ENCODE measurements at places on chromosomes 7 and 10.

DNA sequence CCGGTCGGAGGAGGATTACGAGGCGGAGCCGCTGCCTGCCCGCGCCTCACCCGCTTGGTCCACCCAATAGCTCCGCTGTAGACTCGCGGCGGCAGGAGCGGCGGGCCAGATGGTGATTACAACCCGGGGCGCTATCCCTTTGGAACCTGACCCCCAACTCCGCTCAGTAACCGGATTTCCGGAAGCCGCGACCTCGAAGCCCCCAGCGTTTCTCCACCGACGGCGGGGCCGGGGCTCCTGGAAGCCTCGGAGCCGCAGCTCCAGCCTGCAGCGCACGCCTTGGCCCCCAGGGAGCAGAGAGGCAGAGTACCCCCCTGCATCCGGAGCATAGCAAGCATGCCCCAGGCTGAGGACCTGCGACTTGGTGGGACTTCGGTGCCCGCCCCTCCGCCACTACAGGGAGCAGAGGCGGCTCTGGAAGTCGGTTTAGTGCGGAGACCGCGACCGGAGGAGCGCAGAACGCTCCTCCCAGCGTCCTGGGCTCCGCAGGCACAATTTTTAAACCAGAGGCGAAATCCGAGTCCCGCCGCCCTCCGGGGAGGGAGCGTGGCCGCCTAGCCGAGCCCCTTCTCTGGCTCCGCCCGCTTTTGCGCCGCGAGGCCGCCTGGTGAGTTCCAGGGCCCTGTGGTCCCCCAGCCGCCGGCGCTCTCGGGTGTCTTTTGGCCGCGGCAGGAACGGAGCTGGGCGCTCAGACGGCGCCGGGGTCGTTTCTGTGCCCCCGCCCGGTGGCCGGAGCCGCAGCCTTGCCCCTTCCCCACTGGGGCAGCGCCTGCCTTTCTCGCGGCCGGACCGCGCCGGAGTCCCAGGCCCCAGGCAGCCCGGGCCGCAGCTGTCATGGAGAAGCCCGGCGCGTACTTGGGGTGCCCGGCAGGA is 28.2 kb upstream of the BMS1 start:
- DNase-seq, result no peak

GRCh38 chr7:110502888-110503465 is 588.0 kb upstream of the LRRN3 start:
- DNase-seq, result no peak

DNA sequence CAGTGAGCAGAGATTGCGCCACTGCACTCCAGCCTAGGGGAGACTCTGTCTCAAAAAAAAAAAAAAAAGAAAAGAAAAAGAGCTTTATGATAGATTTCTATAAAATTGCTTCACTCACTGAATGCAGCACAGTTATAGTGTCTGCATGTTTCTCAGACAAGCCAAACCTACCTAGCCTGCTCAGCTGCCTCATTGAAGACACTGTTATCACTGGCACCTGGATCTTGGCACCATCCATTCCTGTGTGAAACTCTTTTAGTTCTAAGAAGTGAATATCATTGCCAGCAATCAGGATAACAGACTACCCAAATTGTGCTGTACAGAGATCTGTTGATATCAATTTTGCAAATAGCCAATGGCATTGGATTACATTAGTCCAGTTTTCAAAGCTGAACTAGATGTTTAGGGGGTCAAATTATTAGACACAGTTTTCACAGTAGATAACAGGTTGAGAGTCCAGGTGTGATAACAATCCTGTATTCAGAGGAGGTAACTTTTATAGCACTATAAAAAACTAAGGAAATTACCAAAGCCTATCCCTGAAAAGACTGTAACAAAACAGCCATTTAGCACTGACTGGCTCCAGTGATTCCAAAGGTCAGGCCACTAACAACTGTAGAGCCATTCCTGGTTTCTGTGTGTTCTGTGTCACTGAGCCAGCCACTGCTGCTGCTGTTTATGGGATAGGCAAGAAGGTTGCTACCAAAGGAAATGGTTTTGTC is 17.1 kb downstream of the PDSS1 start:
- DNase-seq, result no peak

- DNase-seq, result no peak
Observed at GRCh38 chr7:133582766-133583523, 330.1 kb downstream of the EXOC4 start.

DNA sequence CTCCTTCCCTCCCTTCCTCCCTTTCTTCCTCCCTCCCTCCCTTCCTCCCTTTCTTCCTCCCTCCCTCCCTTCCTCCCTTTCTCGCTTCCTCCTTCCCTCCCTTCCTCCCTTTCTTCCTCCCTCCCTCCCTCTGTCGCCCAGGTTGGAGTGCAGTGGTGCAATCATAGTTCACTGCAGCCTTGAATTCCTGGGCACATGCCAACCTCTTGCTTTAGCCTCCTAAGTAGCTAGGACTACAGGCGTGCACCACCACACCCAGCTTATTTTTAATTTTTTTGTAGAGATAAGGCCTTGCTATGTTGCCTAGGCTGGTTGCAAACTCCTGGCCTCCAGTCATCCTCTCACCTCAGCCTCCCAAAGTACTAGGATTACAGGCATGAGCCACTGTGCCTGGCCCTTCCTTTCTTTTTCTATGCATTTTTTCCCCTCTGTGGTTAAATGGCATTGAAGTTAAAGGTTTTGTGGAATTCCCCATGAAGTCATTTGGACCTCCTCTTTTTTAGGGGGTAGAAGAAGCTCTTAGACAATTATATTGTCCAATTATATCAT is 9.6 kb downstream of the KLHDC10 start:
- no peak for DNase-seq

- DNase-seq, result no peak
Observed at GRCh38 chr7:117597755-117598154, 117.9 kb downstream of the CFTR start.

GRCh38 chr7:51789489-51789888 is 472.9 kb upstream of the COBL start:
- no peak for DNase-seq

GRCh38 chr7:117667456-117667855 is 187.6 kb downstream of the CFTR start:
- DNase-seq, result no peak

DNA sequence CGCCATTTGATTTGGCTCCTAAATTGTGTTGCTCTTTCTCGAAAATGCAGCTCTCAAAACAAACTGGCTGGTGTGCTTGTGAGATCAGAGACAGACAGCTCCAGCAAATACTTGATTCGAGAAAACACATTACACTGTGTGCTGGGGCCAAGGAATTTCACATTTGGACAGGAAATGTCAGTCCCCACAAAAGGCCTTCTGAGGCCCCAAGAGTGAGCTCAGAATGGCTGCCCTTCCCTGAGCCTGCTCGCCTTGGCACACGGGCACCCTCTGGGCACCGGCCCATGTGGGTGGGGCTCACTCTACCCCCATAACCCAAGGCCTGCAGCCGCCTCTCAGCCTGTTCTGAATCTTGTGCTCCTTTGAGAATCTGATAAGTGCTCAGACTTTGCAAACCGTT is 13.9 kb upstream of the HSPA12A start:
- DNase-seq, result no peak

GRCh38 chr7:90856351-90857070 is 260.4 kb downstream of the CDK14 start:
- no peak for DNase-seq

- no peak for DNase-seq
Observed at GRCh38 chr7:146902728-146903127, 786.1 kb downstream of the CNTNAP2 start.

GRCh38 chr10:63753808-63754207 is 232.6 kb downstream of the REEP3 start:
- no peak for DNase-seq

DNA sequence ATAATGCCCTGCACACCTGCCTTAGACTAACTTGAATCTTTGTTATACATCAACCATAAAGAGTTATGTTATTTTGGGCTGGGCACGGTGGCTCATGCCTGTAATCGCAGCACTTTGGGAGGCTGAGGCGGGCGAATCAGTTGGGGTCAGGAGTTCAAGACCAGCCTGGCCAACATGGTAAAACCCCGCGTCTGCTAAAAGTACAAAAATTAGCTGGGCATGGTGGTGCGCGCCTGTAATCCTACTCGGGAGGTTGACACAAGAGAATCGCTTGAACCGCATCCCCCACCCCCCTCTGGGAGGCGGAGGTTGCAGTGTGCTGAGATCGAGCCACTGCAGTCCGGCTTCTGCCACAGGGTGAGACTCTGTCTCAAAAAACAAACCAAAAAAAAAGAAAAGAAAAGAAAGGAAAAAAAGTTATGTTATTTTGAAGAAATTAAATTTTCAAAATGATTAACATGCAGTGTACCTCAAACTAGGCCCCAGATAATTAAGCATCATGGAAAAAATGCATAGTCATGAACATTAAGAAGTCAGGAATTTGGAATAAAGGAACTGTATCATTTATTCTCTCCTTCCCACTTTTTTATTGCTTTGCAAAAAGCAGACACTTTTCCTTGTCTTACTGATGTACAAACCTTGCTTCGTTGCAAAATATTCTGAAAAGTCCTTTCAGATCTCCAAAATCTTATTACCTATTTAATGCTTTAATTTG is 43.3 kb downstream of the STAM start:
- no peak for DNase-seq

DNA sequence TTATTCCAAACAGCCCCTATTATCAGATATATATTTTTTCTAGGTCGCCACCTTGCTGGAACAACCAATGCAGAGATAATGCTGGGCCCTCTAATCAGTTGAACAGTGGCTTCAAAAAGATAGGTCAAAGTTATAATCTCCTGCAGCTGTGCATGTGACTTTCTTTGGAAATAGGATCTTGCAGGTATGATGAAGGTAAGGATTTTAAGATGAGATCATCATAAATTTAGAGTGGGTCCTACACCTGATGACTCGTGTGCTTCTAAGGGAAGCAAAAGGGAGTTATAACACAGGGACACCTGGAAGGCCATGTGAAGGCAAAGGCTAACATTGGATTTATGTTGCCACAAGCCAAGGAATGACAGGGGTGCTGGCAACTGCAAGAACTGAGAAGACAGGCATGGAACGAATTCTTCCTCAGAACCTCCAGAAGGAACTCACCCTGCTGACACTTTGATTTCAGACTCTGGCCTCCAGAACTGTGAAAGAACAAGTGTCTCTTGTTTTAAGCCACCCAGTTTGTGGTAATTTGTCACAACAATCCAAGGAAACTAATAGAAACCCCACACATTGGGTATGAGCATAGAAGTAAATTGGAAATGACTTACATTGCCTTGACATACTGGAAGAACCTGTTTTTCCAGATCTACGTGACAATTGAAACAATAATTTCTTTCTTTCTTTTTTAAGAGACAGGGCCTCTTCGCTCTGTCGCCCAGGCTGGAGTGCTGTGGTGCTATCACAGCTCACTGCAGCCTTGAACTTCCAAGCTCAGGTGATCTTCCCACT is 34.4 kb downstream of the CCDC71L start:
- DNase-seq, result no peak

- no peak for DNase-seq
Observed at GRCh38 chr10:31268444-31269303, 50.3 kb upstream of the ZEB1 start.

DNA sequence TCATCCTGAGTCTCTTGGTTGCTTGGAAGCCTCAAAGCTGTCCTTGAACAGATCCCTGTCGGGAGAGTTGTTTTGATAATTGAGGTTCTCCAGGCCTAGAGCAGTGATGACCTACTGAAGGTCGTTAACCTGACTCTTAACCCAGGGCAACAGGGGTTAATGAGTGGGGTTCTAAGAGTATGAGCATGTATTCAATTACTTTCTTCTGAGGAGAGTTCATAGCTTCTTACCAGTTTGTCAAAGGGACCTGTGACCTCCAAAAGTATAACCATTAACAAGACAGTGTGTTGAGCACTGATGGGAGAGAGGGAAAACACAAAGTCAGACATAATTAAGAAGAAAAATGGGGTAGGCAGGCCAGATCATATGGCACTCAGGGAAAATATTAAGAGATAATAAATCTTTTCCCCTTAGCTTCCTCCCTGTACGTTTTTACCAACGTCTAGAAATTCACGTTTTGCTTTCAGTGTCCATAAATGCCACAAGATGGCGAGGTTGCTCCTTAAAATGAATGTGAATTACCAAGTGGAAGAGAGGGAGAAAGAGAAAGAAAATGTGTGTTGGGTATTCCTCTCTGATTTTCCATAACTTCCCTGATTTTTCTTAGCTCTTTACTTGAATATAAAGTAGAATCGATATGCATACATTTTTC is 97.6 kb downstream of the SUGCT start:
- DNase-seq, result no peak

DNA sequence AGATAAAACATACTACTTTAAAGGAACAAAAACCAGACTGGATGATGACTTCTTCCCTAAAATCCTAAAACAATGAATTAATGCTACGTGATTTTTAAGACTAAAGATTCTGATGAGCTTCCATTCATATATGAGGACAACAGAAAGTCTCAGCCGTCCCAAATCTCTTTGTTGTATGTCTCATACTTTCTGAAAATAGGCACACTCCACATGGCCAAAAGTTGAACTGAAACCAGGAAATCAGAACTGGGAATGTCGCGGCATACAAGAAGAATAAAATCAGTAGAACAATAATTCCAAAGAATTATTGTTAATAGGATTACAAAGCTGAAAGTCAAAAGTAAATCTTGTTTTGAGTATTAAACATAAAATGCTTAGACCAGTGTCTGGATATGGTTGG is 195.4 kb upstream of the GHITM start:
- DNase-seq, result no peak

DNA sequence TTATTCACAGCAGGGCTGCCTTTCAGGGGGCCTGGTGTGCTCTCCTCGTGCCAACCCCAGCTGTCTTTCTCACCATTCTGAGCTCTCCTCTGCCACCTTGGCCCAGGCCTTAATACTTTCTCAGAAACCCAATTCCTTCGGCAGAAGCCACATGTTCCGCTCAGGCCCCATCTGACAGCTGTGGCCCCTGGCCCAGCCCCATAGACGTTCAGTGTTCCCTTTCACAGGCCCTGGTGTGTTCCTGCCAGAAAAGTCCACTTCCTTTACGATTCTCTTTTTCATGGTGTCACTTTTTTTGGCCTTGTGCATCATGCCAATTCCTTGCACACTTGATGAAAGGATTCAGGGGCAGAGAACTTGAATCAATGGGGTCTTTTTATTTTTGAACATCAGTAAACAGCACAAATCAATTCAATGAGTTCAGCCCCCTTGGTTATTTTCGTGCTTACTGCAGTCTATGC is 15.9 kb upstream of the GPNMB start:
- no peak for DNase-seq

GRCh38 chr7:119900996-119901672 is 371.8 kb upstream of the KCND2 start:
- DNase-seq, result no peak

DNA sequence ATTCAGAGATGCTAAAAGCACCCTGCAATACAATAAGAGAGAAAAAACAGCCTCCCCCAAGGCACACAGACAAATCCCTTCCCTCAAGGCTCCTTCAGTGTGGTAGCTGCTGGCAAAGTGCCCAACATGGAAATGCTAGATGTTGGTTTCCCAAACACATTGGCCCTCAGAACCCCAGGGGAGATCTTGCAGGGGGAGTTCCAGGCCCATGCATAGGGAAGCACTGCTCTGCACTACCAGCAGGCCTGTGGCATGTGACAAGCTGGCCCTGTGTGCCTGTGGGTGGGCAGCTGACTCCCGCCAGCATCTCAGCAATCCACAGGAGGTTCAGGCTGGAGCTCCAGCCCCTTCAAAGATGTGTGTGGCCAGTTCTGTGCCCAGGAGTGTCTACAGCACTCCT is 16.8 kb upstream of the CSGALNACT2 start:
- DNase-seq, result no peak

Measured in cortex of kidney (tissue), 1 donor.